ENCODE measurements at places on chromosomes 12 and 14.

- no peak for DNase-seq
Measured at GRCh38 chr12:124949779-124950728, 35.6 kb upstream of the UBC start.

DNA sequence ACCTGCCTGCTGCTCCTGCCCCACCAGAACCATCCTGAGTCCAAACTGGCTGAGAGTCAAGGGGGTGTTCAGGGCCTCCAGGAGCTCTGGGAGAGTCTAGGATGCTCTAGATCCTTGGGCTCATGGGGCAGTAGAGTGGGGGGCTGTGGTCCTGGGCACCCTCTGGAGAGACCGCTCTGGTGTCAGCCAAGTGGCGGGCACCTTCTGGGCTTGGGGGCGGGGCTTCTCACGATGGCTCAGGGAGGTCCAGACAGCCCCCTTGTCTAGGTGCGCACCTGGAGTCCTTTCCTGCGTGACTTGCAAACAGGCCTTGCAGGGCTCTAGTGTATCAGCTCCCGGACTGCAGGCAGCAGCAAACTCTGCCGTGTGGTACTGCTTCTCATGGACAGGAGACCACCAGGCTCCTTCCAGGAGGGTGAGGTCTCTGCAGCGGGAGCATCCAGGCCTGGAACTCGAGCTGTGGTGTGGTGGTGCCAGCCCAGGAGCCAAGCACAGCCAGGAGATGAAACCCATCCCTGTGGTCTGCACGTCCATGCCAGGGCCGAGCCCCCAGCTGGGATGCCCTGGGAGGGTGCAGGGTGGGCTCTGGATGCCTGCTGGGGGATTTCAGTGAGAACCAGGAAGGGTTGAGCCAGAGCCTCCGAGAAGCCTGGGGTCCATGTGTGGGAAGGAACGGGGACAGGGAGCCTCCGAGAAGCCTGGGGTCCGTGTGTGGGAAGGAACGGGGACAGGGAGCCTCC, 15.0 kb downstream of the PACS2 start:
- no peak for DNase-seq

GRCh38 chr14:71062581-71063303, 155.5 kb downstream of the PCNX1 start:
- DNase-seq: no peak

DNA sequence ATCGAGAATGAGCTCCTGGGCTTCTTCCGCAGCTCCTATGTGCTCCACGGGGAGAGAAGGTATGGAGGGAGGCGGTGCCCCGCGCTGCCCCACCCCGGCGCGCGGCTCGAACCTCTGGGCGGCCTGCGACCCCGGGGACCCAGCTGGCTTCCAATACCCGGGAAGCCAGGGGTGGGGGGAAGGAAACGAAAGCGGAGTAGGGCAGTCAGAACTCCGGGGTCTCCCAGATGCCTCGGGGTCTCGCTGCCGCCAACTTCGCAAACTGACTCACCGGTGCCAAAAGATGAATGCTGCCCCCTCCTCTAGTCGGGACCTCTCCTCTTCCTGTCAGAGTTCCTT, 1.3 kb downstream of the TRHDE start:
- no peak for DNase-seq

GRCh38 chr12:69619050-69619449, 8.3 kb upstream of the LRRC10 start:
- DNase-seq: no peak

DNA sequence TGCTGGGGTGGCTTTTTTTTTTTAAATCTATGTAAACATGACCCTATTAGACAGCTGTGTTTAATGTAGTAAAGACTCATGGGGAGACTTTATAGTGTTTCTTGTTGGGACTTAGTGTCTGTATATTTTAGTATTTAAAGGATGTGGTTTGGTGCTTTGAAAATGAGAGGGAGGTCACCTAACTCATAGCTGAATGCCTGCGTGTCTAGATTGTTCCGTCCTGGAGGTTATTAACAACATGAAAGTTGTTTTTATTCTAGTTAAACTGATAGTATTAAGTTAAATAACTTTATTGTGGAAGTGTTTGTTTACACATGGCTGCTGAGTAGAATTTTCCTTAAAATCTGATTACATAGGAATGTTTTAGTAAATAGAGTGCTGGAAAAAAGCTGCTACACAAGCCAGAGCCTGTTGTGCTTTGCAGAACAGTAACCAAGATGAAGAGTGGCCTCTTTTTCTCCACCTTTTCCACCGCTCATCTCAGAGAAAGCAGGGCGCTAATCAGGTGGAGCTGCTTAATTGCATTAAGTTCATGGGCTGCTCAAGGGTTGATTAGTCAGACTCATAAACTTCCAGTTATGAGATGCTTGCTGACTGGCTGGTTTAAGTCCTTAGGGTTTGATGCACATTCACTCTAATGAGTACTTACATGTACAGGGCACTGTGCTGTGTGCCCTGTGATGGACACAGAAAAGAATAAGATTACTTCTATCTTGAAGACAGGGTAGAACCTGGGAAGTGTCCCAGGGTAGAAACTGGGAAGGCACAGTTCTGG, 62.7 kb downstream of the FBXO34 start:
- DNase-seq: peak; percentile 43

DNA sequence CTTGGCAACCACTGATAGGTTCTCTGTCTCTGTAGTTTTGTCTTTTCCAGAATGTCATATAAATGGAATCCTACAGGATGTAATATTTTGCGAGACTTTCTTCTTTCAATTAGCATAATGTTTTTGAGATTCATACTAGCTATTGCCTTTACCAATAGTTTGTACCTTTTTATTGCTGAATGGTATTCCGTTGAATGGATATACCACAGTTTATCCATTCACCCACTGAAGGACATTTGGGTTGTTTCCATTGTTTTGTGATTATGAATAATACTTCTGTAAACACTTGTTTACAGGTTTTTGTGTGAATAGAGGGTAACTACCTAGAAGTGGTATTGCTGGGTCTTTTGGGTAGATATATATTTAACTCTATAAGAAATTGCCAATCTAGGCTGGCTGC, 26.3 kb downstream of the GLT8D2 start:
- no peak for DNase-seq

- DNase-seq: no peak
Measured at GRCh38 chr12:5560265-5560664, 128.4 kb downstream of the NTF3 start.

DNA sequence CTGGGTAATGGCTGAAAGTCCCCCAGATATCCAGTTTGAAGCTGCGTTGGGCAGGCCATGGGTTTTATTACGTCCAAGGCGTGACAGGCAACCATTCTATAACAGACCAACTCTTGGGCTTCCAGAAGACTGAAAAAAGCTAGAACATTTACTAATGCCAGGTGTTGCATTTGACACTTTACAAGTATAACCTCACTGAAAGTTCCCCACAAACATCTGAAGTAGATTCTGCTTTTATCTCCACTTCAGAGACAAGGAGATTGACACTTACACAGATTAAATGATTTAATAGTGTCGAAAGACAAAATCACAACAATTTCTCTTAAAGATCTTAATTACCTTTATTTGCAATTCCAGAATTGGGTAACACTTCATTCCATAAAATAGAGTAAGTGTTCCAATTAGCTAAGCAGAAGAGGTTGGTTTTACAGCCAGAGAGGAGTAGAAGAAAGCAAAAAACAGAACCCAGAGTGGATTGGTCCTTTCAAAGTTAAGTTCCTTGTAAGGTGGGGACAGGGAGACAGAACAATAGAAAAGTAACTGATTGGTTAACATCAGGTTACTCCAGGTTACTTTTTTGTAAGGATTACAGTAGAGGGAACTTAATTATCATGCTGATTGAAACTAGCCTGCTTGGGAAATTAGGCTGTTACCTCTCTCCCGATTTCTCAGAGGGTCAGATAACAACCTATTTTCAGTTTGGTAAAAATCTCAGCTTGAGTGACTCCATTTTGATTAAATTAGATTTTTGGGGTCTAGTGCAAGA, 11.3 kb downstream of the SOCS2 start:
- no peak for DNase-seq

GRCh38 chr12:96134200-96134599, 60.0 kb upstream of the ELK3 start:
- DNase-seq: no peak

- DNase-seq: no peak
Measured at GRCh38 chr14:66330916-66331315, 155.3 kb upstream of the CCDC196 start.

DNA sequence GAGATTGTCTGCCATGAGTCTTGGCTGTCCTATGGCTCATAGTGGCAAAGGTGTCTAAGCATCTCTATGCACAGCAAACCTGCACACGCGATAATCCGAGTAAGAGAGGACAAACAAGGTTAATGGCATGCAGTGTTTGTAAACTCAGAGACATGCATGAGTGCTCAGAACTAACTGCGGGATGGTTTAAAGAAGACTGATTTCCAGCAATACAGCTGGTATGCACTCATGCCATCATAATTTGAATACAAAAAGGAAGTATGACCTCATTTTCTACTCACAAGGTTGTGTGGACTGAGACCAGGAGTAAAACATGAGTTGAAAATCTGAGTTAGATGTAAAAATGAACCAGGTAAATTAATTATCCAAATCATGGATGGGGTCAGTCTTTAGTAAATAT, 16.6 kb upstream of the TCP11L2 start:
- DNase-seq: no peak

- peak; percentile 60 for DNase-seq
Measured at GRCh38 chr14:94180655-94181271, 6.6 kb downstream of the PPP4R4 start.

DNA sequence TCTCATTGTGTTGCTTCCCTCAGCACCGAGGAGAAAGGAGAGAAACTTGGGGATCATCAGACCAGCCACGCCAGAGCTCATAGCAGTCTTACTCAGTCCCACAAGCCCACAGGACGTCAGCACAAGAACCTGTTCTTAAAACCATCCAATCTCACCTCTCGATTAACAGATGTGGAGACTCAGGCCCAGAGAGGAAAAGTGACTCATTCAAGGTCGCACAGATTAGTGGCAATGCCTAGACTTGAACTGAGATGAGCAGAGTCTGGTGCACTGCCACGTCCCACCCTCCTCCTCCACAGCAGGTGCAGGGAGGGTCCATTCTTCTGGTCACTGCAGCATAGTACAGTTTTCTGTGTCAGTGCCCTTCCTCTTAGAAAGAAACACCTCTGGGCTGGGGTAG, 154.9 kb upstream of the PZP start:
- peak; percentile 16 for DNase-seq

DNA sequence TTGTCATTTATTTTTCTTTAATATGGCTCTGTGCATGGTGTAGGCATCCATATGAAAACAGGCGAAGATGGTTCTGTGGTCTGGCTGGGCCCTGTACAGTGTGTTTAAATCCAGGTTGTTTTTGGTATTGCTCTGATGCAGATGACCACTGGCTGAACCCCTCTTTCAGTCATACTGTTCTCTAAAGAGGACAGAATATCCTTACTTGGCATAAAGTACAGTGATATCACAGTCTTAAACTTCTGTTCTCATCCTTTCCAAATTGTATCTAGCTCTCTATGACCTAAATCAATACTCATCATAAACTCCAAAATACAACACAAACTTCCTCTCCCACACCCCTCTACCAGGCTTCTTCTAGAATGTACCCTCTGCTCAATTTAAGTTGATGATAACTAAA, 252.7 kb upstream of the FAR2 start:
- no peak for DNase-seq

DNA sequence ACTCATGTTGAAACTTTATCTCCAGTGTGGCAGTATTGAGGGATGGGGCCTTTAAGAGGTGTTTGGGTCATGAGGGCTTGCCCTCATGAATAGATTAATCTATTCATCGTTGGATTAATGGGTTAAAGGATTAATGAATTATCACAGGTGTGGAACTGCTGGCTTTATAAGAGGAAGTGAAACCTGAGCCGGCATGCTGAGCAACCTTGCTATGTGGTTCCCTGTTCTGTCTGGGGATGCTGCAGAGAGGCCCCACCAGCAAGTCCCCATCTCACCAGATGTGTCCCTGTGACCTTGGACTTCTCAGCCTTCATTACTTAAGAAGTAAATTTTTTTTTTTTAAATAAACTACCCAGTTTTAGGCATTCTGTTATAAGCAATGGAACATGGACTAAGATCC, 109.6 kb downstream of the DYRK2 start:
- no peak for DNase-seq

GRCh38 chr14:68888883-68889282, 90.2 kb downstream of the ACTN1 start:
- DNase-seq: no peak

- peak; percentile 21 for DNase-seq
Measured at GRCh38 chr14:96038920-96039632, at the start of gene C14orf132. Gene C14orf132, plus strand, starts transcription at chr14:96039362. Its CDS starts 139 bp downstream, at chr14:96039501.

- DNase-seq: no peak
Measured at GRCh38 chr12:47067771-47068431, 11.5 kb upstream of the PCED1B start.

DNA sequence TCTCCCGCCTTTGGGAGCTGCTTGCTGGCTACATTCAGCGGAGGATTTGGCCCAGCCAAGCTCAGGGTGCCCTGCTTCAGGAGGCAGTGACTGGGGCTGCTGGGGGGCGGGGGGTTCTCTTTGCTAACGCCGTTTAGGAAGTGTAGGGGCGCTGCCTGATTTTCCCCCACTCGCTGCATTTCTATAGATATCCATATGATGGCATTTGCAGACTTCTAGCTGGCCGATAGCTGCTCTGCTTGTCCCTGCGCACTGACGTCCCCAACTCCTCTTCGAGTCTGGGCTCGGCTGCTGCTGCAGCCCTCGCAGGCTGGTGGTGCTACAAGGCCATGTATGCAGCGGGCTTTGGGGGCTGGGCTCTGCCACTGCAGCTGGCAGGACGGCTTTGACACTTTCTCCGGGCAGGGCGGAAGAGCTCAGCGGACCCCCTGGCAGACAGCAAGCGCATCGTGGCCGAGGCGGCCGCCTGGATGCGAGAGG, 3.1 kb downstream of the LRFN5 start:
- DNase-seq: no peak

GRCh38 chr14:75562089-75562488, 16.3 kb upstream of the FLVCR2 start:
- DNase-seq: no peak

DNA sequence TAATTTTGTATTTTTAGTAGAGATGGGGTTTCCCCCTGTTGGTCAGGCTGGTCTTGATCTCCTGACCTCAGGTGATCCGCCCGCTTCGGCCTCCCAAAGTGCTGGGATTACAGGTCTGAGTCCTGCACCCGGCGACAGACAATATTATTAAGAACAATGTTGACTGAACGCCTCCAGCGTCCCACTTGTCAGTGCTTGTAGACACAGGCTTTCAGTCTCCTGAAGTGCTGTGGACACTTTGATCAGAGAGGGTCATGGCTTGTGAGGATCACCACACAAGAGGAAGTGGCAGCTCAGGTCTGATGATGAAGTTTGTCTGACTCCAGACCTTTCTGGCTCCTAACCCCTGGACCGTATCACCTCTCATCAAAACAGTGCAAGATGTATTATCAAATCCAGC, 114.6 kb downstream of the CHST11 start:
- no peak for DNase-seq

DNA sequence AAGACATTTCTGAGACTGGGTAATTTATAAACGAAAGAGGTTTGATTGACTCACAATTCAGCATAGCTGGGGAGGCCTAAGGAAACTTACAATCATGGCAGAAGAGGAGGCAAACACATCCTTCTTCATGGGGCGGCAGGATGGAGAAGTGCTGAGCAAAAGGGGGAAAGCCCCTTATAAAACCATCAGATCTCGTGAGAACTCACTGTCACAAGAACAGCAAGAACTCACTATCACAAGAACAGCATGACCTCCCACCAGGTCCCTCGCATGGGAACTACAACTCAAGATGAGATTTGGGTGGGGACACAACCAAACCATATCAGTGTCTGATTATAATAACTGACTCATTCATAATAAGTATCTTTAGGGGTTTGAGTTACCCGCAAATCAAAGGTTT, 6.4 kb downstream of the SLC39A9 start:
- no peak for DNase-seq
